ENCODE measurements at places on chromosomes 5 and 9.

DNA sequence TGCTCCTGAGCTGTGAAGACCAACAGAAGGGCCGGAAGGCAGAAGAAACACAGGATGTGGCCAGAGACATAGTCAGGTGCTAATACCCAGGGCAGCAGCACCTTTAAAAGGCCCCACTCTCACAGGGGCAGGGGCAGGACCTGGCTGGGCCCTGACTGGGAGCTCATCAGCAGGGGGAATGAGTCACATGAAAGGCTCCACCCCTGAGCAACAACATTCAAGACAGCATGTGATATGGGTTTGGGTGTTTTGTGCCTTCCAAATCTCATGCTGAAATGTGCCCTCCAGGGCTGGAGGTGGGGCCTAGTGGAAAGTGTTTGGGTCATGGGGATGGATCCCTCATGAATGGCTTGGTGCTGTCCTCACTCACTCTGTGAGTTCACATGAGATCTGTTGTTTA, 181.7 kb downstream of the ERCC6L2 start:
- no peak for DNase-seq

- no peak for DNase-seq
Measured at GRCh38 chr9:81498576-81498975, 190.8 kb downstream of the TLE1 start.

- no peak for DNase-seq
Measured at GRCh38 chr9:68685770-68686169, 19.3 kb upstream of the PIP5K1B start.

DNA sequence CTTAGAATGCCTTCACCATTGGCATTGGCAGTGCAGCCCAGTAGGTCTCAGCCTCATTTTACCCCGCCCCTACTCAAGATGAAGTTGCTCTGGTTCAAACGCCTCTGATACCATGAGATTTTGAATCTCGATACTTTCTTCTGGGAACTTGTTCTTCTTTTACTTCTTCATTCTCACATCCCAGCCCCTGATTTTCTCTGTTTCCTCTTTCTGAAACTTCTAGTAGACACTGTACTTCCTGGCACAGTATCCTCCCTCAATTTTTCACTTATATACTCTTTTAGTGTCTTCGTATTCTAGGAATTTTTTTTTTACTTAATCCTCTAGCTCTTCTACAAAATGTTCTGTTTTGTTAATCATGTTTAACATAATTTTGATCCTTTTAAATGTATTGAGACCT, 13.1 kb upstream of the ZNF79 start:
- DNase-seq: no peak

- no peak for DNase-seq
Measured at GRCh38 chr9:129317179-129318011, 139.3 kb upstream of the IER5L start.

DNA sequence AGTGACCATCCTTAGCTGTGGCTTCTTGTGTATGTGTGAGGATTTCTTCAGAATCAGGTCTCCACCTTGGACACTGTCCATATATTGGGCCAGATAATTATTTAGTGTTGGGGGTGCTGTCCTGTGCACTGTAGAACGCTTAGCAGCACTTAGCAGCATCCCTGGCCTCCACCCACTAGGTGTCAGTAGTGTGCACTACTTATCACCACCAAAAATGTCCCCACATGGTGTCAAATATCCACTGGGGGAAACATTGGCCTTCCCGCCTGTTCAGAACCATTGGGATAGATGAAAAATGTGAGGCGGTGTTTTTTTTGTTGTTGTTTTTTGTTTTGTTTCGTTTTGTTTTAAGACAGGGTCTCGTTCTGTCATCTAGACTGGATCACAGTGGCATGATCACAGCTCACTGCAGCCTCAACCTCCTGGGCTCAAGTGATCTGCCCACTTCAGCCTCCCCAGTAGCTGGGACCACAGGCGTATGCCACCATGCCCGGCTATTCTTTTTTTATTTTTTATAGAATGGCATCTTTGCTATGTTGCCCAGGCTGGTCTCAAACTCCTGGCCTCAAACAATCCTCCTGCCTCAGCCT, 67.7 kb downstream of the TENT4A start:
- DNase-seq: no peak

DNA sequence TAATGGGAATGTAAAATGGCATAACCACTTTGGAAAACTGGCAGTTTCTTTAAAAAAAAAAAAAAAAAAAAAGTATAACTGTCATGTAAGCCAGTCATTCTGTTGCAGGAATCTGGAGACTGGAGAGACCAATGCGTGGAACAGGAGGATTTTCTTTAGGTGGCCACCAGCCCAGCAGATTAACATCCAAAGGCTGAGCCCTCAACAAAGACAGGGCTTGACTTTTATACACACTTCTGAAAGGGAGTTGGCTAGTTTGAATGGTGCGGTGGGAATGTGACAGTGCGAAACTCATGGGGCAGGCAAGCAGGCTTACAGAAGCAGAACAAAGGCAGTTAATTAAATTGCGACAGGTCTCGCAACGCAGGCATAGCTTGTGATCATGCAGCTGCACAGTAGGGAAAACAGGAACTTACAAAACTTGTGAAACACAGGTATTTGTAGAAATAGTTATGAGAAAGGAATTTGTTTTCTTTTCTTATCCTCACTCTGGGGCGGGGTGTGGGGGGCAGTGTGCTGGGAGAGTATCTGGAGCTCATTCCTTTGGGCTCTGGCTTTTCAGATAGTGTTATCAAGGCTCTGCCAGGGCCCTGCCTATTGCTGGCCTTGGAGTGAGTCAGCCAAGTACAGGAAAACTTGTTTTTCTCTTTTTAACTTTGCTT, 12.0 kb downstream of the UIMC1 start:
- DNase-seq: no peak

GRCh38 chr9:979983-980382, 3.5 kb downstream of the DMRT3 start:
- no peak for DNase-seq

GRCh38 chr5:56606192-56606591, 209.2 kb upstream of the MAP3K1 start:
- DNase-seq: no peak

DNA sequence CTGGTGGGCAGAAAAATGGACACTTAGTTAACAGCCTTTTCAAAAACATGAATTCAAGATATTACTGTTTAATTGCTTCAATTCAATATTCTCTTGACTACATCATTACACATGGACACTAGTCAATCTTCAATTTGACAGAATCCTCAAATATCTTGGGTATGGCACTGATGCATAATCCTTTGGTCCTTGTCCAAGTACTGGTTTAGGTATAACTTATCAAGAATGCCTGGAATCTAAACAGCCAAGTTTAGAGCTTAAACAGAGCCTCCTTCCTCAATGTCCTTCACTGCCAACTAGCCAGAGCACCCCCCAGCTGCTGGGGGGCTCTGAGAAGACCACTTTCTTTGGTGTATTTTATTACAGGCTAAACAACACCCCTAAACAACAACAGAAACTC, 61.6 kb upstream of the ERCC6L2 start:
- no peak for DNase-seq

GRCh38 chr9:116860509-116861120, 173.5 kb downstream of the TRIM32 start:
- no peak for DNase-seq

DNA sequence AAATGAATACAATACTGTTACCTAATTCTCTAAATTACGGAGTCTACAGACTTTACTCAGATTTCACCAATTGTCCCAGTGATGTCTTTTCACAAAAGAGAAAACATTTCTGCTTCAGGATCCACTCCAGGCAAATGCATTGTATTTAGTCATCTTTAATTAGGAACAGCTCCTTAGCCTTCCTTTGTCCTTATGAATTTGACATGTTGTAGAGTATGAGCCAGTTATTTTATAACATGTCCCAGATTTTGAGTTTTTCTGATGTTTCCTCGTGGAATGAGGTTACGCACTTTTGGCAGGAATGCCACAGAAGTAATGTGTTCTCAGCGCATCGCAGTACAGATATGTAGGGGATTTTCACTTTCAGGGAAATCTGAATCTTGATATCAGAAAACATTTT, 10.5 kb downstream of the HABP4 start:
- DNase-seq: no peak

- DNase-seq: no peak
Measured at GRCh38 chr5:150578781-150579461, 61.5 kb upstream of the SYNPO start.

- no peak for DNase-seq
Measured at GRCh38 chr5:157024208-157024959, 34.5 kb downstream of the HAVCR1 start.

GRCh38 chr9:21579247-21579671, 97.1 kb upstream of the IFNE start:
- no peak for DNase-seq

DNA sequence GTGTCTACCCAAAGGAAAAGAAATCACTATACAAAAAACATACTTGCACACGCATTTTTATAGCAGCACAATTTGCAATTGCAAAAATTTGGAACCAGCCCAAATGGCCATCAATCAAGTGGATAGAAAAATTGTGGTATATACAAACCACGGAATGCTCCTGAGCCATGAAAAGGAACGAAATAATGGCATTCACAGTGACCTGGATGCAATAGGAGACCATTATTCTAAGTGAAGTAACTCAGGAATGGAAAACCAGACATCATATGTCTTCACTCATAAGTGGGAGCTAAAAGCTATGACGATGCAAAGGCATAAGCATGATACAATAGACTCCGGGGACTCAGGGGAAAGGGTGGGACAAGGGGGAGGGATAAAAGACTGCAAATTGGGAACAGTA, 78.4 kb downstream of the ENC1 start:
- DNase-seq: no peak

DNA sequence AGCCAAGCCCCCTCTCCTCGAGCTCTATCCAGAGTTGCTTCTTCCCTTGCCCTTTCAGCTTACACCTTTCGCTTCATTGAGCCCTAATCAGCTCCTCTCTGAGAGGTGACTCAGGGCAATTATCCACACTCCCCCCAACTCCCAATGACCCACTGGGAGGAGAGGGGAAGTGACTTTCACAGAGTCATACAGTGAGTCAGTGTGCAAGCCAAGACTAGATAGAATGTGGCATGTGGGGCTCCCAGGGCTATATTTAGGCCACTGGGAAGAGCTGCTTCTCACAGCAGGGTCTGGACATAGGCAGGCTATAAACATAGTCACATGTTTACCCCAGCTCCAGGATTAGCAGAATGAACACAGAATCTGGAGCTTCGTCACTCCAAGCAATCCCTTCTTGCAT, 57.4 kb downstream of the NRG2 start:
- DNase-seq: no peak

DNA sequence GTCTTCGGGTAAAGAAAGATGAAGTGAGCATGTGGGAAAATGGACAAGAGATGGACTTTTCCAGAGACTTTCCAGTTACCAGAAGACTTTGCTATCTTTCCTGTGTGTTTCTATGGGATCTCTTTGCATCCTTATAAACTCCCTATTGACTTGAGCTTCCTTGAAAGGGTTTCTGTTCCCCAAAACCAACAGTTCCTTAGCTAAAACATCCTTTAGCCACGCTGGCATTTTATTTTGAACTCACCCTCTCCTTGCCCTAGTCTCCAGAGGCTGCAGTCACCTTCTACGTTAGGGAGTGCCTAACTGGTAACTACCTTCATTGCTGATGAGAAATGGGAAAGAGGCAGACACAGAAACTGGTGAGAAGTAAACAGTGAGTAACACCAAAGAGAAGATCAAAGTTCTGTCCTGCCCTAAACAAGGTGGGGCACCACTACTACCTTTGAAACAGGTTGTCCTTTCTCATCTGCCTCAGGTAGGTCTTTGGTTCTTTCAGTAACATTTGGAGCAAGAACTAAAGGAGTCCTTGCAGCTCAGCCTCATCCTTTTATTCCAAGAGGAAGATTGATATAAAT, 402.9 kb downstream of the ENC1 start:
- DNase-seq: no peak

- no peak for DNase-seq
Measured at GRCh38 chr5:57878301-57878722, 395.7 kb upstream of the ACTBL2 start.

DNA sequence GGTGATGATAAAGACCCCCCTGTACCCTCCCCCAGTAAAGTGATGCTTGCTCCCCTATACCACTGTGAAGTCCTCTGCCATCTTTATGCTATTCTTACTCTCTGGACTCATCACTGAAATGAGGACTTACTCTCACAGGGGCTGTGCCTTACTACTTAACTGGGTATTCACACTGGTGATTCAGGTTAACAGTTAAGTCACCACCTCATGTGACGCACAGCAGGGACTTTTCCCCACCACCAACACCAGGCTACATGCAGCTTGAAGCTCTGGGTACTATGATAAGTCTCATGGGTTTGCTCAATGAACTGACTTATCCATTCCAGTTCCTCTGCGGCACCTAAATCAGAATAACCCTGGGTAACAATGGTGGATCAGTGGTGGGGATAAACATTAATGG, 163.7 kb downstream of the ELAVL2 start:
- DNase-seq: no peak

GRCh38 chr5:123090661-123091297, 1.7 kb downstream of the PRDM6 start:
- DNase-seq: no peak

GRCh38 chr9:134390537-134390936, 64.3 kb downstream of the RXRA start:
- peak; percentile 89 for DNase-seq

GRCh38 chr9:37987467-37987981, 81.5 kb downstream of the SHB start:
- no peak for DNase-seq

GRCh38 chr9:4346131-4346530, 46.3 kb upstream of the GLIS3 start:
- DNase-seq: no peak

DNA sequence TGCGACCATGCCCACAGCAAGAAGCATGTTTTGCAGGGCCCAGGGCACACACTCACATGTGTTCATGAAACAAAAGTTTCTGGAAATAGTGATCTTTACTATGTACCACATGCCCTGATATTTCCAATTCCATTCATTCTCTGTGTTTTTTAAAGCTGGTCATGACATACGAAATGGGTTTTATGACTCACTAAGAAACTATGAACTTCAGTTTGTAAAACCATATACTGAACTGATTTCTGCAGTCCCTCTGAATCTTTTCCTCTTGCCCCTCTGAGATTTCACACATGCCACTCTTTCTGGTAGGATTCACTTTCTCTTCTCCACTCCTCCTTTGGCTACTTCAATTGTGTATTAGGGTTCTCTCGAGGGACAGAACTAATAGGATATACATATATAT, 416.1 kb upstream of the TRPC7 start:
- no peak for DNase-seq

- no peak for DNase-seq
Measured at GRCh38 chr5:35826056-35826455, 30.6 kb upstream of the IL7R start.

- no peak for DNase-seq
Measured at GRCh38 chr9:94014066-94014654, 59.0 kb upstream of the BARX1 start.
